ENCODE measurements at places on chromosomes 2 and 18.

- DNase-seq, result no peak
These were observed 28.9 kb downstream of the LDLRAD4 start for GRCh38 chr18:13247506-13247905.

DNA sequence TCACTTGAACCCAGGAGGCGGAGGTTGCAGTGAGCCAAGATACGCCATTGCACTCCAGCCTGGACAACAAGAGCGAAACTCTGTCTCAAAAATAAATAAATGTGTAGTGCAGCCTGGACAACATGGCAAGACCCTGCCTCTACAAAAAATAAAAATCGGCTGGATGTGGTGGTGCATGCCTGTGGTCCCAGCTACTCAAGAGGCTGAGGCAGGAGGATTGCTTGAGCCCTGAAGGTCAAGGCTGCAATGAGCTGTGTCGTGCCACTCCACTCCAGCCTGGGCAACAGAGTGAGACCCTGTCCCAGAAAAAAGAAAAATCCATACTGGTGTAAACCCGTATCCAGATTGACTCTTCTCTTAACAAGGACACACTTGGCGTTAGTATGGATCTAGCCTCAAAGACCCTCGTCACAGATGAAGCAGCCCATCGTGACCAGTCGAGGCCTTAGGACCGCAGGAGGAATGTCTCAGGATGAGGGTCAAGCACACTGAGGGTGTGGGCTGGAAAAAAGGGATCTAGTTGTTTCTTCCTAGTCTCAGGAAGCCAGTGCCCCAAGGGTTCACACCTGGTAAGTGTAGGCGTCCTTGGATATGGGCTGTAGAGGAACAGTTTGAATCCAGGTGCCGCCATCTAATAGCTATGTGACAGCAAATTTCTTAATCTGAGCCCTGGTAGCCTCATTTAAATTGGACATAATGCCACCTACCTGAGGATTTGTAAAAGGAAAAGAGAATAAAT lies 4.0 kb upstream of the GPBAR1 start:
- no peak for DNase-seq

- DNase-seq, result no peak
These were observed 22.0 kb downstream of the RBM43 start for GRCh38 chr2:151239624-151240023.

GRCh38 chr2:8590938-8591337 lies 90.9 kb upstream of the ID2 start:
- no peak for DNase-seq

DNA sequence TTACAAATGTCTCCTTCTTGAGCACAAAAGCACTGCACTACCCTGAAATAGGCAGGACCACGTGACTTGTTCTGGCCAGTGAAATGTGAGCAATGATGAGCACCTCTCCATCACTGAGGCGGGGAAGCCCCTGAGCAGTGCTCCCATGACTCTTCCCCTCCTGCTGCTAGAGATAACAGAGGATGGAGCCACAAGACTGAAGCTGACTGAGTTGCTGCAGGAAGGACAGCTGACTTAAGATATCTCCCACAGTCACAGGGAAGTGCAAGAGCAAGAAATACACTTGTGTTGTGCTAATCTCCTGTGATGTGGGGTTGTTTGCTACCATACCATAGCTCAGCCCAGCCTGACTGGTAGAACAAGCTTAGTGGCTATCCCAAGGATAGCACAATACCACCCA lies 38.7 kb downstream of the STK39 start:
- no peak for DNase-seq

DNA sequence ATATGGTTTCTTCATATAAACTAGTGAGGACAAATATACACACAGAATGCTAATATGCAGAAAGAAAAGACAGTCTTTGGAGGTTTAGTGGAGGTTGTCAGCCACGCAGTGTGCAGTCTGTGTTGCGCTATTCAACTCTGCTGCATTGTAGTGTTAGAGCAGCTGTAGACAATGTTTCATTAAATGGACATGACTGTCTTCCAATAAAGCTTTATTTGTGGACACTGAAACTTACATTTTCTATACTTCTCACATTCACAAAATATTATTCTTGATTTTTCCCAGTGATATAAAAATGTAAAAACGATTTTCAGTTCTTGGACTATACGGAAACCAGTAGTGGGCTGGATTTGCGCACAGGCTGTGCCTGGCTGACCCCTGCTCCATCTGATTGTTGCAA lies 13.3 kb downstream of the TTC27 start:
- DNase-seq, result no peak

- no peak for DNase-seq
These were observed 345.6 kb downstream of the GRB14 start for GRCh38 chr2:164275659-164276058.

GRCh38 chr2:94982675-94983074 lies 42.8 kb upstream of the MAL start:
- no peak for DNase-seq

DNA sequence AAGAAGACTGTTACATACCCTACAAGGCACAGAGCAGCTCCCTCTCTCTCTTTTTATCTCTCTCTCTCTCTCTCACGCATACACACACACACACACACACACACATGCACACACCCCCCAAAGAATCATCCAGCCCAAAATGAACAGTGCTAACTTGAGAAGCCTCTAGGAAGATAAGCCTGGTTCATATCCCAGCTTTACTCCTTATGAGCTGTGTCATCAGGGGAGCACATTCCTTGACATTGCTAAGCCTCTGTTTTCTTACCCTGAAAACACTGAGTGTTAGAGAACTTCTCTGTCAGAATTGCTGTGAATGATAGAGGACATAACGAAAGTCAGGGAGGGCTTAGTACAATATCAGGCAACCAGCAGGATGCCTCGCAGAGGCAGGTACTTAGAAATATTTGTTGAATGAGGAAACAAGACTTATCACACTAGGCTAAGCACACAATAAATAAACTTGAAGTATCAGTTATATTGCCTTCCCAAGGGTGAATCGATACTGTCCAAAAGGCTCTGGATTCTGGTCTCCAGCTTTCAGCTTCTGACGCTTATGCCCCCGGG lies 725.6 kb upstream of the ID2 start:
- no peak for DNase-seq

GRCh38 chr2:39845460-39846146 lies 66.5 kb upstream of the THUMPD2 start:
- no peak for DNase-seq

DNA sequence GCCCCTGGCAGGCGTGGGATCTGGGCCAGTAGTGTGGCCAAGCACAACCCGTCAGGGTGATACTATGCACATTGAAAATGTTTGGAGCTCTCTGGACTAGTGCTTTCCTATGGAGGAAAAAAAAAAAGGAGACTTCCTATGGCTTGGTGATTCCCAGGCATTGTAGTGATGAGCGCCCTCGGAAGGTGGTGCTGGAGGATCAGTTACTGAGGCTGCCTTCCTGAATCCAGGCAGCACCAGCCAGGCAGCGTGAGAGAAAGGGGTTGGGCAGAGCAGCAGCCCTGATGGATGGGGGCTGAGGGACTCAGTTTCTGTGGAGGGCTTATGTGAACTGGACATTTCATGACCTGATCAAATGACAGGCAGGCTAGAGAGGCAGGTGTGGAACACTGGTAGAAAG lies 70.9 kb downstream of the CHRNA1 start:
- DNase-seq, result no peak

- no peak for DNase-seq
These were observed 37.4 kb downstream of the ZC3H6 start for GRCh38 chr2:112312821-112313220.

DNA sequence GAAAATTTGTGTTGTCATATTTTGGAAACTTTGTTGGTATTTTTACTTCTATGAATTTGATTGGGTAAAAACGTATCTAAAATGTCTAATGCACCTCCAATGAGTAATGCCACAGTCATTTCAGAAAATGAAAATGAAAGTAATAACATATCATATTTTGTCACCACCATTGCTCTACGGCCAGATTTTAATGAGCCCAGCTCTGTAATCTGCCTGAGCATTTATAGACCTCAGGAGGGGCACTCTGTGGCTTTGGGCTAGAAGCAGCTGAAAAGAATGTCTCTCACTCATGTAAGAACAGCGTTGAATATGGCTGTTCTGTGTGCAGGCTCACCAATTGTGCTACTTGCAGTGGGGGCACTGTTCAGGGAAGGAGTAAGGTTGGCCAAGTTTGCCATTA lies 32.7 kb upstream of the ABCA12 start:
- DNase-seq, result peak; percentile 26

DNA sequence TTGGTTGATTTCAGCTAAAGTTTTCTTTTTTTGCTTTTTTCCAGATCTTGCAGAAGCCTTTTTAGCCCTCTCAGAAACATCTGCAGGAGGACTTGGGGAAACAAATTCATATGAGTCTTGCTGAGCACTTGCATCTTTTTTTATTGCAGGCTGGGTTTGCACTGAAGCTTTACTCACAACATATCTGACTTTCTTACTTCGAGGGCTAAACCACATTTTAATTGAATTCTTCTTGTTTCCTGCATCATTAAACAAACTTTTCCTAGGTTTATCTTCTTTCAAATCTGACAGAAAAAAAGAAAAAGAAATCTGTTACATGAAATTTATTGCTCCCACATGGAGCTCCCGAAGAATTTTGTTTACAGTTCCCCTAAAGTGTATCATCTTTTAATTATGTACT lies 28.3 kb downstream of the BARD1 start:
- DNase-seq, result no peak

DNA sequence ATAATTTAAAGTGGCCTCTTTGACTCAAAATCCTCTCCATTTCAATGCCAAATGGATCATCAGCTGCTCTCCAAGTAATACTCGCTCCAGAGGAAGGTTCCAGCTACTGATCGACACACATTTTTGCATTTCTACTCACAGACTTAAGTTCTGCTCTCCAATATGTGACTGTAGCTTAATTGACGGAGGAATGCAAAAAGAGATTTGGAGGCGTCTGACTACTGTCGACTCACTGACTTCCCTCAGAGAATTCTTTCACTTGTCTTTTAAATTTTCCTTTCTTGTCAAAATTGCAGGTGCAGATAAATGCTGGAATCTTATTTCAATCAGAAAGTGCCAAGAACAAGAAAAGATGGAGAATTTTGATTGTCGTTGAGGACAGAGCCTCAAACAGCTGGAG lies 84.1 kb upstream of the PAPOLG start:
- DNase-seq, result no peak

- no peak for DNase-seq
These were observed 1.1 kb downstream of the AFTPH start for GRCh38 chr2:64525317-64525613.

- DNase-seq, result no peak
These were observed 259.1 kb downstream of the SS18 start for GRCh38 chr18:25831301-25831701.

DNA sequence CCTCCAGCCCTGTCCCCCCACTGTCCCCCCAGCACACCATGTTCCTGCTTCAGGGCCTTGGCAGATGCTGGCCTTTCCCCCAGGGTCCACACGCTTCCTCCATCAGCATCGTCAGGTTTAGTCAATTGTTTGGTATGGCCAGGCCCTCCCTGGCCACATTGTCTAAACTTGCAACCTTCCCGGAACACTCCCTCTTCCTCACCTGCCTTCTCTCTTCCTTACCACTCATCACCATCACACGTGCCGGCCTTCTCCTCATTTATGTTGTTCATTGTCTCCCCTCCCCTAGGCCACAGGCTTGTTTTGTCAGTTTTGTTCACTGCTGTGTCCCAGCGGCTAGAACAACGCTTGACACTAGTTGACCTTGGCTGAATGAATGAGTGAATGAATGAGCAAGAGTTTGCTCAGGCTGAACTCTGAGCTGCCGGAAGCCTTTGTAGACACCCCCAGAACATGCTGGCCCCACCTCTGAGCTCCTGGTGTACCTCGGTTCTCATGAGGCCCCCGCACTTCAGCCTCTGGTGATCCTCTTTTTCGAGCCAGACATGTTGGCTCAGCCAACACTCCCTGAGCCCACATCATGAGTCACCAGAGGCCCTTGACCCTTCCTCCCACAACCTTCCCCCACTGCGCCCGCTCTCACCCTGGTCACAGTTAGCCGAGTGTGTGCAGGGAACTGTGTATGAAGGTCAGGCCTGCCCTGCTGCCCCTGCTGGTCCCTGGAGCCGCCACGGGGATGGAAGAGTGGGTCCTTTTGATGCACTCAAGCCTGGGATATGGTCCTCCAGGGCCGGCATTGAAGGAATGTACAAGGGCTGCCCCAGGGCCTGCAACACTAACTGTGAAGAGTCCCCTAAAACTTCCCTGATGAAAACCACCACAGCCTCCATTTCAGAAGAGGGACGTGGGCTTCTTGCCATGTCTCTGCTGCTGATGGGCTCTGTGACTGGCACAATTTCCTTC lies 57.5 kb downstream of the HS1BP3 start:
- no peak for DNase-seq

- DNase-seq, result no peak
These were observed 177.1 kb upstream of the COPS8 start for GRCh38 chr2:236908439-236909192.

- no peak for DNase-seq
These were observed 13.8 kb upstream of the ZFP36L2 start for GRCh38 chr2:43239981-43240765.

DNA sequence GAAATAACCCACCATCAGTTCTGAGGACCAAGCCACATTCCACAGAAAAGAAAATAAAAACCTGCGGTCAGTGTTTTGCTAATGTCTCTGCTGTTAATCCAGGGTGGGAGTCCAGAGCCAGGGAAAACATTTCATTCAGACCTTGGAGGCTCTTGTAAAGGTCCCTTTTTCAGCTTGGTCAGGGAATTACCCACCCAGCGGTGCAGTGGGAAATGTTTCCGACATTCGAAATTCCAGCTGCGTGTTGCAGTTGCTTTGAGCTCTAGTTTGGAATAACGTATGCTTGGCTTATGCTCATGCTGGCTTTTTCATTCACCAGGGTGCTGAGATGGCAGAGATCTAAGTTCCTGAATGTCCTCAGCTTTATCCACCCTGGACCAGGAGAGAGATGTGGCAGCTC lies 219.1 kb downstream of the TRIB2 start:
- no peak for DNase-seq

GRCh38 chr18:23629444-23629946 lies 33.2 kb downstream of the ANKRD29 start:
- DNase-seq, result peak; percentile 45

DNA sequence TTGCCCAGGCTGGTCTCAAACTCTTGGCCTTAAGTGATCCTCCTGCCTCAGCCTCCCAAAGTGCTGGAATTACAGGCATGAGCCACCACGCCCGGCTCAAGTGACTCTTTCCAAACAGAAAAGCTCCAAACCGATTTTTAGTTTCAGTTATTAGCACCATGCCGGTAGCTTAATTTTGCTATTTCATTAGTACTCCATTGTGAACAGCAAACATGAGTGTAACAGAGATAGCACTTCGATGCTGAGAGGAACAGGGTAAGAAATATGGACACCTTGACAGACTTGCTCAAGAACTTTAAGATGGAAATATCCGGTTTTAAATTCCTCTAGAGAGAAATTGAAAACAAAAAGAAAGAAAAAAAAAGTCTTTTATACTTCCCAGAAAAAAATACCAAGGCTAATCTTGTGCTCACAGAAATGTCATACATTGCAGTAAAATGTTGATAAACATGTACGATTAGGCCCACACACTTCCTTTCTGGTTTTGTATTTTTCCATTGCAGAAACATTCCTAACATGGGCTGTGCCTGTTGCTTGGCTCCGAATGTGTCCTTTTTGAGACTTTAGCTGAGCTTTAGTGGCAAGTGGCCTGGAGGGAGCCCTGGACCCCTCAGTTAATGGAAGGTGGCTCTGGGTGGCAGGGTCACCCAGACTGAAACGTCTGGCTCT lies 18.3 kb downstream of the FHL2 start:
- no peak for DNase-seq

GRCh38 chr2:84931384-84931821 lies 25.9 kb downstream of the TMSB10 start:
- peak; percentile 71 for DNase-seq

- peak; percentile 40 for DNase-seq
These were observed 252.7 kb downstream of the ZEB2 start for GRCh38 chr2:144267239-144267638.

Measured in GM12878 (cell line).